Fibroblast of skin of left biceps (primary cell): ENCODE measurements at places on chromosomes 4 and X.

GRCh38 chrX:57675320-57675719 is 4.7 kb downstream of the NLRP2B start:
- no peak for DNase-seq

- DNase-seq, result no peak
Observed at GRCh38 chr4:148955564-148956297, 513.5 kb upstream of the NR3C2 start.

DNA sequence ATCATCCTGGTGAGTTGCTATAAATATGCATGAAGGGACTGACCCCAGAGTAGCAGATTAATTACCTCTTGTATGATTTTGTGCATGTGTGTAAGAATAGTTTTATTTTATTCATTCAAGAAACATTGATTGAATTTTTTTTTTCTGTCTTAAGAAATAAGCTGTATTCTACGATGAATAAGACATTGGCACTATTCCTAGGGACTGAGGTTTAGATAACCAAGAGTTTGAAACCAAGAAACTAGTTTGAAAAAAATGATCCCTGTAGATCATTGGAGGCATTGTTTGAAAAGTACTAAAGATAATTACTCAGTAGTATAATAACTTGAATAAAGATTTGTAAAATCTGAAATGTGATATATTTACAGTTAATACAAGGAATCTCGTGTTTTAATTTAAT is 1086.9 kb downstream of the PCDH7 start:
- peak; percentile 5 for DNase-seq

GRCh38 chrX:130032552-130032951 is 50.1 kb downstream of the BCORL1 start:
- DNase-seq, result no peak

DNA sequence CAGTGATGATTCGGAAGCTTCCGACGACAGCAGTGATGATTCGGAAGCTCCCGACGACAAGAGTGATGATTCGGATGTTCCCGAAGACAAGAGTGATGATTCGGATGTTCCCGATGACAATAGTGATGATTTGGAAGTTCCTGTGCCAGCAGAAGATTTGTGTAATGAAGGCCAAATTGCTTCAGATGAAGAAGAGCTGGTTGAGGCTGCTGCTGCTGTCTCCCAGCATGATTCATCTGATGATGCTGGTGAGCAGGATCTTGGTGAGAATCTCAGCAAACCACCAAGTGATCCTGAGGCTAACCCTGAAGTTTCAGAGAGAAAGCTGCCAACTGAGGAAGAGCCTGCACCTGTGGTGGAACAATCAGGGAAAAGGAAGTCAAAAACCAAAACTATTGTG is 14.2 kb downstream of the CXCR3 start:
- DNase-seq, result no peak

DNA sequence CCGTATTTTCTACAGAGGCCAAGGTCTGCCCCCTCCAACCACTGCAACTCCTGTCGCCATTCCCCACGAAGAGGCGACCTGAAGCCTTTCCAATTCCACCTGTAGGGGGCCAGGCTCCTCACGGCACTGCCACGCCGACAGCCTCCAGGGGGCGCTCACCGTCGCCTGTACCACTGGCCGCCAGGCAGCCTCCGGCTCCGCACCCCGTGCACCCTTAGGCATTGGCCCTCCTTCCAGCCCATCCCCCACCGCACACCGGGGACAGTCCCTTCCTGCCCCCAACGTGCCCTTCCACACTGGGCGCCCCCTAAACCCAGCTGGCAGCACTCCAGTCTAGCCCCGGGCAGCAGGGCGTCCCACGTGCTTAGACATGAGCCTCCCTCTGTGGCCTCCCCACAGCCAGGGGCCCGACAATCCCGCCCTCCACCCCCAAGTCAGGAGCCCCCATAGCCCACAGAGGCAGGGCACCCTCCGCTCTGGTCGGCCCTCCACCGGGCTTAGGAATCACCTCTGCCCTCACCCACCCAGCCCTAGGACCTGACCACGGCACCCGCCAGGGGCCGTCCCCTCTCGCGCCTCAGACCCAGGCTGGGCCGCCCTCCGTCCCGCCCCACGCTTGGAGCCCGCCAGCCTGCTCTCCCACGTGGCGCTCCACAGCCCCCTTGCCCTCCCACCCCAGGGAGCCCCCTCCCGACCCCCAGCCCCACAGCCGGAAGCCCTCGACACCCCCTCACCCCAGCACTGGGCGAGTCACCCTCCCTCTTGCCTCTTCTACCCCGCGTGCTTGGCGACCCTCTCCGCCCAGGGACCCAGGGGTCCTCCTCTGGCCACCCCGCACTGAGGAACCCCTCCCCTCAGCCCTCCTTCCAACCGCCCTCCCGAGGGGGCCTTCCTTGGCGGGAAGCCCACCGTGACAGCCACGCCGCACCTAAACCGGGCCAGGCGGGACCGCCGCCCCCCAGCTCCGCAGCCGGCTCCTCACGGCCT is 711 bp downstream of the PNMA6E start:
- DNase-seq, result no peak

- DNase-seq, result no peak
Observed at GRCh38 chr4:154005171-154005520, 216.3 kb upstream of the SFRP2 start.

GRCh38 chrX:55142206-55142918 is 53.5 kb downstream of the PAGE2 start:
- no peak for DNase-seq

GRCh38 chr4:108834166-108834834 is 71.4 kb upstream of the ETNPPL start:
- peak; percentile 57 for DNase-seq

GRCh38 chr4:17317526-17317925 is 194.4 kb downstream of the QDPR start:
- DNase-seq, result no peak

DNA sequence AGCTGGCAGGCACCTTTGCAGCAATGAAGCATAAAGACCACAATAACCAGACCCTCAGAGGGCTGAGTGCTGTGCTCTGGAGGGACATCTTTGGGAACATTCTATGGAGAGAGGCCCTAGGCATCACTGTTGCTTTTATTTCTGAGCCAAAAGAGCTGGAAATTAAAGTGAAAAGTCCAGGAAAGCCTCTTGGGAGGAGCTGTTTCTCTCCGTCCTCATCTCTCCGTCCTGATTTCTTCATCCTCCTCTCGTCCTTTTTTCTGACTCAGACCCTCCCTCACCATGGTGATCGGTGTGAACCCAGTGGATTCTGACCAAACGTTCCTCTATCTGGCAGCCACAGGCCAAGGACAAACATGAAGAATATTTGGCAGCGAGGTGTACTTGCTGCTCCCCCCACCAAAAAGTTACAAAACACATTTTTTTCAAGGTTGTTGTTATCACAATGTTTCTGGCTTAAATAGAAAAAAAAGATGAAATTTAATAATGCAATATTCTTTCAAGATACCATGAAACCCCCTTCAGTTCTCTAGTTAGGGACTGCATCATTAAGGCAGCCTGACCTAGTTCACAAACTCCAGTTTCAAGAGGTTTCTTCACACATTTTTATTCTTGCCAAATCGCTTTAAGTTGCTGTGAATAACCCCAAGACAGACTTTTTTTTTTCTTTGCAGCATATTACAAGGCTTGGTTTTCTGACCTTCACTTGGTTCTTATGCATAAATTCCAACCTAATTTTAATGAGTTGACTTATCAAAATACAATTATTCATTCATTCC is 80.2 kb downstream of the SCD5 start:
- DNase-seq, result no peak

DNA sequence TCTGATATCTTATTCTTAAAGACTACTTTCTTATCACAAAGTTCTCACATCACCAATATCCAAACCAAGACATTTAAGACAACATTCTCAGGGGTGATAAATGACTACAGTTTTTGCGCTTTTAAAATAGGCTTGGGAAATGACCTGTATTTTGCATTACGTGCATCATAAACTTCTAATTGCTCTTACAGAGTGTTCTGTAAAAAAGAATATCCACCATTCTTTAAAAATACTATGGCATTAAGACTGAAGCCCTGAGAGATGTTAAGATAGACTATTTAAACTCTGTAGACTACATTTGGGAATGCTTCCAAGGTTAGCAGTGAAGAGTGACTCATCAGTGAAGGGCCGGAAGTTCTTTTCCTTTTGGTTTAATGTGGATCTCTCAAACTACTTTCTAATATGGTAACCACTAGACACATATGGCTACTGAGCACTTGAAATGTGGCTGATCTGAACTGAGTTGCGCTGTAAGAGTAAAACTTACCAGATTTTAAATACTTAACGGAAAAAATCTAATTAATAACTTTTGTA is 518.8 kb upstream of the FTHL17 start:
- DNase-seq, result no peak

- no peak for DNase-seq
Observed at GRCh38 chr4:78578674-78579425, 27.3 kb downstream of the ANXA3 start.

GRCh38 chrX:148049441-148049840 is 68.3 kb downstream of the FMR1NB start:
- DNase-seq, result no peak

- no peak for DNase-seq
Observed at GRCh38 chr4:154623436-154623835, 11.0 kb upstream of the FGG start.

DNA sequence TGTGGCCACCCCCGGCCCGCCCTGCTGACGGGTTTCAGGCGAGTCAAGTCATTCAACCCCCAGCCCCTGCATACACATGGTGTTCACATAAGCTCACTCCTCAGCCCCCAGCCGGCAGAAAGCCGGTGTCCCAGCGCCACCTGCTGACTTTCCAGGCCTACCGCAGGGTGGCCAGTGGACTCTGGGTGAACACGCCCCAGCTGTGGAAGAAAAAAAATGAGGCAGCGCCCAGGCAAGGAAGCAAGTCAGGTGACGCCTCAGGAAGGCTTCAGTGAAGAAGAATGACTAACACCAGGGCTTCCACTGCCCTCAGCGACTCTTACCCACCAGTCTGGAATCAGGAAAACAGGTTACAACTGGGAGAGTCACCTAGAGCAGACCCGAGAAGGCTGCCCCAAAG is 15.8 kb downstream of the BCAP31 start:
- DNase-seq, result peak; percentile 15

GRCh38 chr4:10460313-10461047 is 3.3 kb upstream of the ZNF518B start:
- no peak for DNase-seq

DNA sequence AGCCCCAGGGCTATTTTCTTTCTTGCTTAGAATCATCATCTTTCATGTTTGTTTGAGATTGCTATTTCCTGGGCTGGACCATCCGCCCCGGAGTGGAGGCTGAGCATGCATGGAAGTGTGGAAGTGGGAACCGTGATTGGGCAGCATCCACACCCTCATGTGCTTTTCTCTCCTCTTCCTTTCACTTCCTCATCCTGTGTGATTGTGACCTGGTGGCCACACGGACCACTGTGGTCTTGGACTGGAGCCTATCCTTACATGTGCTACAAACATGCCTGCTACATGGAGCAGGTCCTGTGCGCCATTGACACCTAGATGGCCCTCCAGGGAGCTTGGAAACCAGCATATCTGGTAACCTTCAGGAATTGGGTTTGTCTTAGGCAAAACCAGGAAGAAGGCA is 175.9 kb upstream of the LCORL start:
- DNase-seq, result no peak

- no peak for DNase-seq
Observed at GRCh38 chr4:186485561-186486062, 69.8 kb downstream of the MTNR1A start.
